Naive thymus-derived CD4-positive, alpha-beta T cell (primary cell): ENCODE measurements at places on chromosomes 5 and 9.
A peak's percentile ranks its signal among the peaks of the same experiment; 100 is the strongest.

- DNase-seq = no peak
Observed at GRCh38 chr9:97293207-97293721, 14.2 kb upstream of the CCDC180 start.

DNA sequence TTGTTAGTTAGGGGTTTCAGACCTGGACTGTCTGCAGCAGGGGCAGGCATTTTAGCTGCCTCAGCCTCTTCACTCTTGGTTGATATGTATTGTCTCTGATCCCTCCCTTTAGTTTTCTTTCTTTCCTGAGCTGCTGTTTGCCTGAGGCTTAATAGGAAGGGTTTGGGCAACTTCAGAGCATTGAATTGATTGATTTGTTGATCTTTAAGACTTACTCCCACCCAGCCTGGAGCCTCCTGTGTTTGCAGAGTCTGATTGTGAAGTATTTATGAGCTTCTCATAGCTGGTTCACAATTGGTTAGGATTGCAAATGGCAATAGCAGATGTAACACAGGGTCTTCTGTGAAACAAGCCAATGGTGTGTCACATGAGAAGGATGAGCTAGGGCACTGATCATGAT, 671.8 kb upstream of the SEMA6A start:
- DNase-seq = no peak

DNA sequence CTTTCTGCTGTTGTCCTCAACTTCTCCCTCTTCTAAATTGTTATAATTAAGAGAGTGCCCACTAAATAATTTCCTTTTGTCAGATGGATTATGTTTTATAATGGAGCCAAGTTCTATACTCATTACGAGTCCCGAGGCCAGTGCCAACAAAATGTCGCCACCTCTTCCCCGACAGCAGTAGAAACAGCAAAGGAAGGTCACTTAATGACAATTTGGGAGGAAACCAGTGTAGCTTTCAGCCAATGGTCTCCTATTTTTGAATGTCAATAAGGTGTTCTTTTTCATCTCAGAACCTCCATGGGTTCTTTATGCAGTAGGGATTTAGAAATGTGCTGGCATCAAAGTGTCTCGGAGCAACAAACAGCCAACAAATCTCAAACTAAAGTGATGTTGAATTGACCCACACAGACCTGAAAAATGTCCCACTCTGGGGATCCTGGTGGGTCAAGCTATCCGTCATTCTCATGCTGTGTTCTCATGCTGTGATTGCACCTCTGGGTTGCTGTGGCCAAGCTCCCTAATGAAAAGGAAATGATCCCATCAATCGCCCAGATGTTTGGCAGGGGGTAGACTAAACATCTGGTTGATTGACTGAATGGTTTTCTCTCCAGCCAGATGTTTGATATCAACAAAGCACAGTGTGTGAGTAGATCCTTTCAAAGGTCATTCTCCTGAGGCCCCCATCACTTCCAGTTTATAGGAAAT, 291.9 kb downstream of the DMAC1 start:
- DNase-seq = no peak

DNA sequence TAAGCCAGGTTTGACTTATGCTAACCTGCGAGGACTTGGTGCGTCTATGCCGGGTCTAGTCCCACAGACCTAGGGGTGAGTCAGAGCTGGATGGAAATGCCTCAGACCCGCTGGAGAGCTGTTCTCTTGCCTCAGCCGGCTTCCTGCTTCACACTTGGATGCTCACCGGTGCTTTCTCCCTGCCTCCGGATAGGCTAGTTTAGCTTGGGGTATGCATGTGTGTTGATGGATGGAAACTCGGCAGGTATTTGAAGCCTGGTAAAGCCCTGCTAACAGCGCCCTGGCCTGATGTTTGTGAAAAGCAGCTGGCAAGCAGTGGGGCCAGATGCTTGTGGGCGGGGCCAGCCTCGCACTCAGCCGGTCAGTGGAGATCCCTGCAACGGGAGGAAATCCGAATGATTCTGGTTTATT, 29.3 kb downstream of the PRRC2B start:
- no peak for DNase-seq

DNA sequence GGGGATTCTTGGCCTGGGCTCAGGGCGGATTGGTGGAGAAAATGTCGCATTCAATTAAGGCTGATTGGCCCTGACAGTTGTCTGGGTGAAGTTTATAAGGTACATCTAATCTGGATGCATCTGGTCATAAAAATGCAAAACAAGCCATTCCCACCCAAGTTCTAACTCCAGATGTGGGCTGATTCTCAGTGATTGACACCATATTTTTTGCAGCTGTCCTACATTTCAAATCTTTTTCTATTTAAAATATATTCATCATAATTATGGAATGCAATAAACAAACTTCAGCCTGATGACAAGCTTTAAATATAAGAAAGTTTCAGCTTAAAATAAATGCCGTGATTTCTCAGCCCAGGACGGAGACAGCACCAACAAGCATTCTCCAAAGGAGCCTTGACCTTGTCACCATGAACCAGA, 146.4 kb upstream of the SMIM23 start:
- DNase-seq = no peak

- no peak for DNase-seq
Observed at GRCh38 chr5:133397348-133397747, 215.0 kb downstream of the FSTL4 start.

DNA sequence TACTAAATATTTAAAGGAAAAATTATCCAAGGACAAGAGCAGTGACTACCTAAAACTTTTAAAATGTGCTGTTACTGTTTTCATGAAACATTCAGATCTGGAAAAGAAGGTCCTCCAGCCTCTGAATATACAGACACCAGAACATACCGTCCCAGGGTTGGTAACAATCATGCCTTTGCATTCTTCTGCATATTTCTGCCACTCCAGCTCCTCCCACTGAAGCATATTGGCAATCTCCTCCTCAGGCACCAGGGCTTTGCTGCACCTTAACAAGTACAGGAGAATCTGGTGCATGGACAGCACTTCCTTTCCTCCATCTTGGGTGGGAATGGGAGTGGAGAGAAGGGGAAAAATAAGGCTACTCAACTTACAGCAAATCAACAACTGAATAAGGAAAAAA, 60.0 kb downstream of the DROSHA start:
- no peak for DNase-seq

- peak; percentile 49 for DNase-seq
Observed at GRCh38 chr5:172833686-172834414, at the start of gene ERGIC1. Gene ERGIC1, plus strand, starts transcription at chr5:172834251. Its CDS starts 163 bp downstream, at chr5:172834414.

DNA sequence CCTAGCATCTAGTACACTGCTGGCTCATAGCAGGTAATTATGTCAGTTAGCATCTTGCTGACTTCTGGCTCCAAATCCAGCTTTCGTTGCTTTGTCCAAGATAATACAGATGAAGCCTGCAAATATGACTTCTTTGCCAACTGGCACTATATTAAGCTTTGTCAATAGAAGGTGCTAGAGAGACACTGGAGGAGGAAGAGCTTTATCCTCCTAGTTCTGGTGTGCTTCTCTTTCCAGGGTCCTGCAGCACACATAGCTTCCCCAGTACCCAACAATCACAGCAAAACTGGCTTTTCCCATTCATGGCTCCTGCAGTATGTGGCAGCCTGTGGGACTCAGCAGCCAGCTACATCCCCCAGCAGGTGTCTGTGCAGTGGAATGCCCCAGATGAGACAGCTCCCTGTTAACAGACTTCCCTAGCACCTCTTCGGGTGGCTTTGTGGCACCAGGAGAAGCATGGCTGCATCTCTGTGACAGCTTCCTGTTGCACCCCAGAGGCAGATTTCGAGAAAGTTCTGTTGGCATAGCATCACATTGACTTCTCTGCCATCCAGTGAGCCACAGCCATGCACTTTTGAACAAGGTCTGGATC, 147.8 kb downstream of the OXCT1 start:
- no peak for DNase-seq

DNA sequence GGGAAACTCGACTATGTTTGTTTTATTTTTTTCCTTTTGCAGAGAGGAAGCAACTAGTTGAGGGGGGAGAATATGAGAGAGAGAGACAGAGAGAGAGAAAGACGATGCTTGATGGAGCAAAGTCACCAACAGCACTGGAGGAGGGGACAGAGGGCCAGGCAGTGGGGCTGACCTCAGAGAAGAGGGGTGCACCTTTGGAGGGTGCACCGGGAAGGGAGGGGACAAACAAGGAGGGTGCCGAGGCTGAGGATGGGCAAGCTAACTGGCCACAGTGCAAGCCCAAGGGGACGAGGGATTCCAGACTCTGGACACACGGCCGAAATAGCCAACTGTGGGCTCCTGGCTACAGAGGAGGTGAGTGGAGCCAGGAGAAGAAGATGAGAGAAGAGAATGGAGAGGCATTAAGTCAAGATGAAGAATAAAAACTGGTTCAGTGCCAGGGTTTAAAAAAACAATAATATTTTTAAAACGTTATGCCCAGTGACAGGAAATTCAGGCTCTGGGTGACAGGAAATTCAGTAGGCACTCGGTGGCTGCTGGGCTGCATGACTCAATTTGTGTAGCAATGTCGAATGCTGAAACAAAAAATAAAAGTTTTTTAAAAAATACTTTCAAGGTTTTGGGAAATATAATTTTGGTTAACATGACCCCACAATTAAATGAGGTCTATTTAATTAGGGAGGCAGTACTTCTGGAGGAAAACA, 13.3 kb upstream of the GLRX start:
- DNase-seq = peak; percentile 38

GRCh38 chr5:144139586-144139985, 30.9 kb downstream of the YIPF5 start:
- no peak for DNase-seq

DNA sequence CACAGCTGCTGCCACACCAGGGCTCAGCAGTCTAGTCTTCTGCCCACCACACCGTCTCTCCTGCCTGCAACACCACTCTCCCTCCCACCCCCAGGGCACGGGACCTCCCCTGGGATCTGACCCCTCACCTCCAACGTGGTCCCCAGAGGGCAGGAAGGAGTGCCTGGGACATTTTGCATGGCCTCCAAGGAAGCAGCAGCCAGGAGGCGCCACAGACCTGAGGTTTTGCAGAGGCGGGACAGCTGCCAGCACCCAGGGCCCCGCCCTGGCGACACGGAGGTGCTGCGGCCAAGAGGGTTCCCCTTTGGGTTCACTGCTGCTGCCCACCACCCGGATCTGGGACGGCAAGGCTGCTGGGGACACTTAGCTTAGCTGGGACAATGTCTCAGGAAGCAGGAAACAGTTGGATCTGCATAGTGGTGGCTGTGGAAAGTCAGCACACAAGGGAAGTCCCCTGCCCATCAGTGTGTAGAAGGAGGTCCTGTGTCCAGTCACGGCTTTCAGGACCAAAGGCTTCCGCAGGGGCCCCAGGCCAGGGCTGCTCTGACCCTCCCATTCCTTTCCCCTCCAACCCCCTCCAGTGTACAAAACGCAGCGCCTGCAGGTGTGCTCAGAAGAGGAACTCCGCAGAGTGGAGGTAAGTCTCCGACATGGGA, 13.8 kb downstream of the PROP1 start:
- peak; percentile 33 for DNase-seq

DNA sequence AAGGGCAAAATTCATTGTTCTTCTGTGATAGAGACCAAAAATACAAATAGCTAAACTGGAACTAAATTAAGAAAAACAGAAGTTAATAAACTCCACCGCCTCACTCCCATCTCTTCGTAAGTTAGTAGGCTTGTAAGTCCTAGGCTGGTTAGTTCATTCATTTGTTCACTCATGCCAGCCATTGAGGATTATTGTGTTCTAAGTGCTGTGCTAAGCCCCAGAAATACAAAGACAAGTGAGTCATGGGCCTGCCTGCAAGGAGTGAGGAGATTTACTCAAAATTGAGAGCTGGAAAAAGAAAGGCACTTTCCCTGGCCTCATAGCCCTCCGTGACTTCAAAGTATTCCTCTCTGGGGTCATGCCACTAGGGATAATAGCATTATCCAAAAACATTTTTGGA, 8.5 kb downstream of the DOCK8 start:
- no peak for DNase-seq

- DNase-seq = no peak
Observed at GRCh38 chr5:175471628-175472027, 6.7 kb upstream of the SFXN1 start.

GRCh38 chr9:133788819-133789717, 50.9 kb upstream of the SARDH start:
- DNase-seq = no peak

DNA sequence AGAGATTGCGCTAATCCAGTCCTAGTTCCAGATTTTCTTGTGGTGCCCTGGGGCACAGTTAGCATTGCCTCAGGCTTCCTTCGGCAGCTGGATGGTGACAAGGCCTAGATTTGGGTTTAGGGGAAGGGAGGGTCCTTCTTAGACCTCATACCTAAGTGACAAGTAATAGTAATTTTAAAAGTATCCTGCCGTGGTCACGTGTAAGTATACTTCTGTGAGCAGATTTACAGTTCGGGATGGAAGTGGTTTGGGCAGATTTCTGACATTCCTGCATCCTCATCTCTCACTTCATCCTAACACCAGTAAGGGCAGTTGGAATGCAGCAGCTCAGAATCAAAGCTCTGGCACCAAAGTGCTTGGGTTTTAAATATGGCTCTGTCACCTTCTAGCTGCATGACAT, 71.6 kb downstream of the LRRC70 start:
- DNase-seq = no peak

GRCh38 chr9:88773627-88774244, 217.5 kb upstream of the S1PR3 start:
- DNase-seq = no peak

DNA sequence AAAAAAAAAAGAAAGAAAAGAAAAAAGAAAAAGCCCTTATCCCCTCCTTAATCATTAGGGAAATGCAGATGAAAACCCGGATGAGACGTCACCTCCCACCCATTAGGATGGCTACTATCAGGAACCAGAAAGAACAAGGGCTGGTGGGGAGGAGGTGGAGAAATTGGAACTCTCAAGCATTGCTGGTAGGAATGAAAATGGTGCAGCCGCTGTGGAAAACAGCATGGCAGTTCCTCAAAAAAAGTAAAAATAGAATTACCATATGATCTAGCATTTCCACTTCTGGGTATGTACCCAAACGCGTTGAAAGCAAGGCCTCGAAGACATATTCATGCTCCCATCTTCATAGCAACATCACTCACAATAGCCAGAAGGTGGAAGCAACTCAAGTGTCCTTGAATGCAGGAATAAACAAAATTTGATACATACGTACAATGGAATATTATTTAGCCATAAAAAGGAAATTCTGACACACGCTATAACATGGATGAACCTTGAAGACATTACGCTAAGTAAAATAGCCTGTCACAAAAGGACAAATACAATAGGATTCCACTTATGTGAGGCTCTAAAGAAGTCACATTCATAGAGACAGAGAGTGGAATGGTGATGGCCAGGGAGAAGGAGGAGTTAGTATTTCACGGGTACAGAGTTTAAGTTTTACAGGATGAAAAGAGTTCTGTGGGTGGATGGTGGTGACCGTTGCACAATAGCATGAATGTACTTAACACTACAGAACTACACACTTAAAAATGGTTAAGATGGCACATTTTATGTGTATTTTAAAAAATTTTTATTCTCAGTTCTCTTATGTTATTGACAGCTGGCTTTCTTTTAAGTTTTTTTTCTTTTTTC, 166.8 kb upstream of the IER5L start:
- no peak for DNase-seq

- no peak for DNase-seq
Observed at GRCh38 chr5:145429170-145429569, 406.0 kb downstream of the PRELID2 start.

GRCh38 chr9:15622318-15622971, 69.6 kb downstream of the CCDC171 start:
- DNase-seq = no peak
